ENCODE measurements at places on chromosomes 11 and 22.

DNA sequence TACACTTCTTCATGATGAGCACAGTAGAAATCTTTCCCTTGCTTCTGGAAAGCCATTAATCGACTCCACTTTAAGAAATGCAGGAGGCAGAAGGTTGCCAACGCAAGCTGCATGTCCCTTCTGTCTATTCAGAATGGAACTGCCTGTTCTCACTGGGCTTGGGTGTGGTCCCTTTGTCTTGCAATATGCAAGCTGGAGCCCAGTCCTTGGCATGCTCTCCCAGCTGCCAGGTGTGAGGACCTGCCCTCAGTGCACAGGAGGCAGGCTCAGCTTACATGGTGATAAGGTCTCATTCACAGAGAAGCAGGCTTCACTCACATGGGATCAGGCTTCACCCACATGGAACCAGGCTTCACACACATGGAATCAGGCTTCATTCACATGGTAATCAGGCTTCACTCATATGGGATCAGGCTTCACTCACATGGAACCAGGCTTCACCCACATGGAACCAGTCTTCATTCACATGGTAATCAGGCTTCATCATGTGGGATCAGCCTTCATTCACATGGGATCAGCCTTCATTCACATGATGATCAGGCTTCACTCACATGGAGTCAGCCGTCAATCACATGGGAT, 59.2 kb upstream of the USP47 start:
- no peak for ATAC-seq

- ATAC-seq = no peak
These were observed 276.9 kb downstream of the FAM76B start for GRCh38 chr11:95512682-95513081.

GRCh38 chr11:37786214-37786755, 1188.2 kb upstream of the RAG2 start:
- no peak for ATAC-seq

DNA sequence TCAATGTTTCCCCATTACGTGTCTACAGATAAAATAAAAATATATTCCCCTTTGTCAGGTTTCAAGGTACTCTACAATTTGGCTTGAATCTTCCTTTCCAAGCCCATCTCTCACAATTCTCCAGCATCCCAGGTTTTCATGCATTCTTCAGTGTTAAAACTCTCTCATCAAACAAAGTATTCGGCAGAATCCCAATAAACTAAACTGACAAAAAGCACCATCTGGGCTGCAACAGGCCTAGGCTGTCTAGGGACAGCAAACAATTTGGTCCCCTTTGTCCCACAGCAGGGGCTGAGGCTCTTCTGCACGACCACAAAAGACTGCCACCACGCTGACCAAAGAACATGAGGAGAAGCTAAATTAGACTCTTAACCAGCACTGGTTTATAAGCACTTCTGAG, 159.4 kb downstream of the CADM1 start:
- no peak for ATAC-seq

DNA sequence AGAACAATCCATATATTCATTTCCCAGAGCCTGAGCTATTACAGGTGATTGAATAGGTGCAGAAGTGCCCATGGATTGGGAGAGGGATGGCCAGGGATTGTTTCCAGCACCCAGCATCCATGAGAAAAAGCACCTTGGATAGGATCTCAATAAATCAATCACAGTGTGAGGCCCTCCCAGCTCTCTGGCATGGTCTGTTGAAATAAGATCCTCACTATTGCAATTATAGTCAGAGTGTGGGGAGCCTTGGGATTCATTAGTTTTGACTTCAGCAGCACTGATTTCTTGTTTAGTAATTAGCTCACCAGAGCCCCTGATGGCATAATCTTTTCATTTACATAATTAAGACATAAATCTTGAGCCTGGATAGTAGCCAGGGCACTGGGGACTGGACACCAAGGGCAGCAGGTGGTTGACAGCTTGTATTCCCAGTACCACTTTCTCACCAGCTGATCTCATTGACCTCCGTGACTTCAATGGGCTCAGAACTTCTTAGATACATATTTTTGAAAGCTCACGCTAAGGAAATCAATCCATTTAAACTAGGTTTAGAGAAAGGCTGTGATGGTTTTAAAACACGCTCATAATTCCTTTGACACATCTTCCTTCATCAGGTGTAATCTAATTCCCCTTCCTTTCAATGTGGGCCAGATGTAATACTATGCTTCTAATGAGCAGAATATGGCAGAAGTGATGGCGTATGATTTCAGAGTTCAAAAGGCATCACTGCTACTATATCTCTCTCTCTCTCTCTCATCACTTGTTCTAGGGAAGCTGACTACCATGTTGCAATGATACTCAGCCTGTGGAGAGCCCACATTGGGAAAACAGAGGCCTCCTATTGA, 22.1 kb upstream of the DRD2 start:
- no peak for ATAC-seq

- no peak for ATAC-seq
These were observed 1.1 kb upstream of the VPS37C start for GRCh38 chr11:61162092-61162941.

DNA sequence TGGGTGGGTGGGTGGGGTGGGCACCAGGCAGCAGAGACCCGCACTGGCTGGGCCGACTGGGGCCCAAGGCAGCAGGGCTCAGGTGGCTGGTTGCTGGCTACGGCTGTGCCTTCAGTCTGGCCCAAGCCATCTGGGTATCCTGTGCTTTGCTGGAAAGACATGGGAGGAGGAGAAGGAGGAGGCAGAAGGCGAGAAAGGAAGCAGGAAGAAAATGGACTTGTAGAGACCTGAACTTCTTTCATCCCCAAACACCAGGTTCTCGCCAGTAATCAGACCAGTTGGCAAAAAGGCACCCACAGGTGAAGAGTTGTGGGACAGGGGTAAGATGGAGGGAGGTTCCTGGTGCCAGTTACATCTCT, 78.8 kb downstream of the IGLL1 start:
- no peak for ATAC-seq

- no peak for ATAC-seq
These were observed 35.3 kb downstream of the NEU3 start for GRCh38 chr11:75024068-75024449.

DNA sequence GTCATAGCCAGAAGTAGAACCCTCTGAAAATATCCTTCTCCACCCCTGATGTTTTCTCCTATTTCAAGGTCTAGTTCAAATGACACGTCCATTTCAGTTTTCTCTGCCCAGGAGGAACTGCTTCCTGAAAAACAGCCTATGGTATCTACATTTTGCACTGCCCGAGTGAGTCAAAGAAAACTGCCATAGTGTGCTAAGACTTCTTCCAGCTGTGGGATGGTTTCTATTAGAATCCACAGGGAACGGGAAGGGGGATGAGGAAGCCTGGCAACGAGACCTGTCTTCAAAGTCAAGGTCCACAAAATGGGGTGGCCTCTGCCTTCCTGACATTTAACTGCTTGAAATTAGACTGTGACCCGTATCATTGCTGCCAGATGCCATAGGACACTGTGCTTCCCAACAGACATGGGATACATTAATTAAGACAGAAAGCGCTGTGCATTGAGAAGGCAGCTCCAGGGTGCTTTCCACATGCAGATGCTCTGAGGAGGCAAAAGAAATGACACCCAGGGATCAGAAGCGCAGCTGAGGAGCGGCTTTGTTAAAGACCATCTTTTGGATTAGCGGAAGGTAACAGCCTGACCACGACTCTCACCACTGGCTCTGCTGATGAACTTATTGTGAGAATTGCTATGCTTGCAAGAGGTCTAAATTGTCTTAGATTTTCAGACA, 39.4 kb upstream of the NUP50 start:
- ATAC-seq = no peak

DNA sequence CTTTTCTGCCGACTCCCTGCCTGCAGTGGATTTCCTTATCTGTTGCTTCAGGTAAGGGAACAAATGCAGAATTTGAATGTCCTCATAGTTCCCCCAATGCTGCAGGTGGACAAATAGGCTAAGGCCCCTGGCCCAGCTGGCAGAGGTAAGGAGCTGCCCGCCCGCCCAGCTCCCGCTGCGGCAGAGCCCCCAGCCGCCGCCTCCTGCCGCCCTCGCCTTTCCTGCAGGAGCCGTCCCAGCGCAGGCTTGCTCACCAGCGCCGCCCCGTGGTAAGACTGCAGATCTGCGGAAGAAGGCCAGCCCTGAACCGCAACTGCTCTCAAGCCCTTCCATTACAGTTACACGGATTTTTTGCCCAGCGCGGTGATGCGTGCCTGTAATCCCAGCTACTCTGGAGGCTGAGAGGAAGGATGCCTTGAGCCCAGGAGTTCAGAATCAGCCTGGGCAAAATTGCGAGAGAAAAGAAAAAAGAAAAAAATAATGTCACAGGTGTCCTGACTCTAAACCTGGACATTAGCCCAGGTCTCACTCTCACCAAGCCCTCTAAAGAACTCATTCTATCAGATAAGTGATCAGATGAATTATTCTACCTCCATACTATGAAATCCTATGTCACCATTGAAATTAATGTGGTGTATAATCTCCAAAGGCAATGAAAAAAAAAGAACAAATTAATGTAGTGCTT, 51.2 kb upstream of the EMID1 start:
- peak; percentile 70 for ATAC-seq

GRCh38 chr11:76560219-76560618, 110.3 kb downstream of the LRRC32 start:
- peak; percentile 99 for ATAC-seq

- ATAC-seq = peak; percentile 79
These were observed 44.5 kb downstream of the MED15 start for GRCh38 chr22:20551805-20552442.

DNA sequence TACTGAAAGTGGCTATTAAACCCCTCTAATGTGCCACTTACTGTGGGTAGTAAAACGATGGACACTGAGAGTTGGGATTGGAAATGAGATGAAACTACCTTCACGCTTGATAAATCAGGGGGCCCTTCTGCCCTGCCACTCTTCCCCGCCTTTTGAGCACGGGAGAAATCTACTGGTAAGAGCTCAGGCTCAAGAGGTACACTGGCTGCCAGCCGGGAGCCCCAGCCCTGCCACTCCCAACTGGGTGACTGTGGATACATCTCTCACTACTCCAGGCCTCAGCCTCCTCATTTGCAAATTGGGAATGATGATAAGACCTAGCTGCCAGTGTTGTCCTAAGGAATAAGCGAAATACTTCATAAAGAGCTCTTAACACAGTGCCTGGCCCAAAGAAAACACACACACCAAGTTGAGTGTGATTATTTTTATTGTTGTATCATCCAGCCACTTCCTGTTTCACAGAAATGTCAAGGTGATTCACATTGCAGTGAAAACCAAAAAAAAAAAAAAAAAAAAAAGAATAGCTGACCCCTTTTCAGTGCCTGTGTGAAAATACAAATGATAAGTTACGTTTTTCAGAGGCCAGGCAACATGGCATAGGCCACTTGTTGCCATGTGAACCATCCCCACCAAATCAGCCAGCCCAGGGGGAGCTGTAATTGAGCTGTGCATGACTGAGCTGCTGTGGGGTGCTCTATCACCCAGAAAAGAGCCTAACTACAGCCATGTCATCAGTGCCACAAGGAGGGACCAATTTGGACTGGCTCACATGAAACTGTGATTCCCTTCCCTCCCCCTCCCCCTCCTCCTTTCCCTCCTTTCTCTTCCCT, 4.4 kb upstream of the ZNRD2 start:
- peak; percentile 8 for ATAC-seq

DNA sequence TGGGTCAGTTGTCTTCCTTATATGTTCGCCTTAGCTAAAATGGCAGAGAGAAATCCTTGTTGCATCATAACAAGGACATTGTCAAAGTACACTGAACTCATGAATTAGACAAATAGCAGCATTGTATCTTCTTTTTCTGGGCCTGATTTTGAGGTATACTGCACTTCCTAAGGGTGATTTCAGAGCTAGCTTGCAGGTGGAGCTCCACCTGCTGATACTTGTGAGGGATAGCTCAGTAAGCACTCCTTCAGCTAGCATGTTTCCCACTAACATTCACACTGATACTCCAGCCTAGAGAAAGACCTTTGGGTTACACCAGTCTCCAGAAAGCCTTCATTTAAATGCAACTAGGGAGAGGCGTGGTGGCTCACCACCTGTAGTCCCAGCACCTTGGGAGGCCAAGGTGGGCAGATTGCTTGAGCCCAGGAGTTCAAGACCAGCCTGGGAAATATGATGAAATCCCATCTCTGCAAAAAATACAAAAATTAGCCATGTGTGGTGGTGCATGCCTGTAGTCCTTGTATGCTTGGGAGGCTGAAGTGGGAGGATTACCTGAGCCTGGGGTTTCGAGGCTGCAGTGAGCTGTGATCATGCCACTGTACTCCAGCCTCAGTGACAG, 29.8 kb downstream of the JAM3 start:
- peak; percentile 52 for ATAC-seq

DNA sequence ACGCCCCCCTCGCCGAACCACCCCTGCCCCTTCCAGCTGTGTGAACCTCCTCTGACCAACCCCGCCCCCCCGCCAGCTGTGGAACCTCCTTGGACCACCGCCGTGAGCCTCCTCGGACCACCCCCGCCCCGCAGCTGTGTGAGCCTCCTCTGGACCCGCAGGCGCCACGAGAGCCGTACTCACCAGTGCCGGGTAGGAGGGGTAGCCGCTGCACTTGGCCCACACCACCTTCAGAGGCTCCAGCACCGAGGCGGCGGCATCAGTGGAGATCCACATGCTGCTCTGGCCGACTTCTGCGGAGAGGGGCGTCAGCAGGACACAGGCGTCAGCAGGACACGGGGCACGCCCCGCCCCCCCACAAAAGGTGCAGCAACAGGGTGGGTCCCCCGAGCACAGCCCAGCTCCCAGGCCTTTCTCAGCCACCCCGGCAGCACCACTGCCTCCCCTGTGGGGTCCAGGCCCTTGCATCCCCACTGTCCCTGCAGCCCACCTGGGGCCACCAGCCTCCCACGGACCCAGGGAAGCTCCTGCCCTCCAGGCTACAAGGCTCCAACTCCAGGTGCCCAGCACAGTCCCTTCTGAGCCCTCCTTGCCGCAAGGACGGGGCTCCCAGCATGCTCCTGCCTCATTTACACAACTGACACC, 51.7 kb downstream of the BRD1 start:
- no peak for ATAC-seq

DNA sequence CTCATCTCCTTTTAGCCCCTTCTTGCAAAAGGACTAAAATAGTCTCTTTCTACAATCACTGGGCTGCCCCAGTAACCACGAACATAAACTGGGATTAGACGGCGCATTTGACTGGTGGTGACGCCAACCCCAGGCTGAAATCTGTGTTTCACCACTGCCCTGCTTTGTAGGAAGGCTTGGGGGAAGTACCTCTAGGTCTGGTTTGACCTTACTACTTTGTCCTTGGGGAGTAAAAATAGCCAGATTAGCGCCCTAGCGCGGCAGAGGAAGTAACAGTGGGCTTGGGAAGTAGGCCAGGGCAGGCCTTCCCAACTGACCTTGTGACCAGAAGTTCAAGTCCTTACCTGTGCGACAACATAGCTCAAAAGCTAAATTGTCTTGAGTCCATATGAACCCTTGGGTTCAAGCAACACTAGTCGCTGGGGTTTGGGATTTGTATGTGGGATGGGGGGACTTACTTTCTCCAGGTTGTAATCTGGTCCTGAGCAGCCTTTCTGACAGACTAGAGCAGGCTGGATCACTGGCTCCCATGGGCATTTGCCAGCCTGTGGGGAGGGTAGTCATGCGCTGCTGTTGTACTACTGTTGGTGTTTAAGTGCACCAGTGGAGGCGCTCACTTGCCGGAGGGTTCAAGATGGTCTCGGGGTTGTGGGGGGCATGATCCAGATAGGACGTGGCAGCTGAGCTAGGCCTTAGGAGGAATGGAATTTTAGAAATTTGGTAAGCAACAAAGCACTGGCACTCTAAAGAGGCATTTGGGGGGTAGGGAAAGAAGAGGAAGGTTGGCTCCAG, 953 bp upstream of the PACS1 start:
- ATAC-seq = peak; percentile 64

GRCh38 chr11:111631666-111632039, 29.4 kb downstream of the SIK2 start:
- ATAC-seq = peak; percentile 49

GRCh38 chr11:17695454-17696441, 23.6 kb upstream of the MYOD1 start:
- no peak for ATAC-seq

All from activated T-helper 17 cell treated with anti-CD3 and anti-CD28 coated beads, Interleukin-2, amount 50 U/mL, for 72 hours (primary cell).